AG09309 (cell line): ENCODE measurements at places on chromosomes 4 and X.

- DNase-seq = no peak
Observed at GRCh38 chr4:41718907-41719306, 29.6 kb downstream of the PHOX2B start.

- DNase-seq = no peak
Observed at GRCh38 chrX:55794405-55794804, 76.9 kb downstream of the RRAGB start.

DNA sequence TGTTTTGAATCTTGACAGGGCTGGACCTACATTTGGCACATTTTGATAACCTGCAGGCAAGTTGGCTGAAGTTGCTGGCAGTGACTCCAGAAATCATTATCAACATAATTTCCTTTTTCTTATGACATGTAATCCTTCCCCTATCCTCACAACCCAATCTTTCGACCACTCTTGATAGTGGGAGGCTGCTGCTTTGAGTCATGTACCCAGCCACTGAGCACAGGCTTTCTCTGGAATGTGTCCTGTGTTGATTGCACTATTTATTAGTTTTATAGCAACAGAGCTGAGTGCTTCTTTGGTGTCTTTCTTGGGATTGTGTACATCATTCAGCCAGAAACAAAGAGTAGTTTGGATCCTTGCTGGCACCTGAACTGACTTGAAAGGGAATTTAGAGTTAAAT lies 183.1 kb upstream of the LEF1 start:
- DNase-seq = no peak

- no peak for DNase-seq
Observed at GRCh38 chr4:101954975-101955678, 164.6 kb downstream of the BANK1 start.

- DNase-seq = no peak
Observed at GRCh38 chr4:99783940-99784339, 32.7 kb upstream of the DAPP1 start.

- DNase-seq = no peak
Observed at GRCh38 chr4:24644983-24645764, 60.8 kb upstream of the DHX15 start.

DNA sequence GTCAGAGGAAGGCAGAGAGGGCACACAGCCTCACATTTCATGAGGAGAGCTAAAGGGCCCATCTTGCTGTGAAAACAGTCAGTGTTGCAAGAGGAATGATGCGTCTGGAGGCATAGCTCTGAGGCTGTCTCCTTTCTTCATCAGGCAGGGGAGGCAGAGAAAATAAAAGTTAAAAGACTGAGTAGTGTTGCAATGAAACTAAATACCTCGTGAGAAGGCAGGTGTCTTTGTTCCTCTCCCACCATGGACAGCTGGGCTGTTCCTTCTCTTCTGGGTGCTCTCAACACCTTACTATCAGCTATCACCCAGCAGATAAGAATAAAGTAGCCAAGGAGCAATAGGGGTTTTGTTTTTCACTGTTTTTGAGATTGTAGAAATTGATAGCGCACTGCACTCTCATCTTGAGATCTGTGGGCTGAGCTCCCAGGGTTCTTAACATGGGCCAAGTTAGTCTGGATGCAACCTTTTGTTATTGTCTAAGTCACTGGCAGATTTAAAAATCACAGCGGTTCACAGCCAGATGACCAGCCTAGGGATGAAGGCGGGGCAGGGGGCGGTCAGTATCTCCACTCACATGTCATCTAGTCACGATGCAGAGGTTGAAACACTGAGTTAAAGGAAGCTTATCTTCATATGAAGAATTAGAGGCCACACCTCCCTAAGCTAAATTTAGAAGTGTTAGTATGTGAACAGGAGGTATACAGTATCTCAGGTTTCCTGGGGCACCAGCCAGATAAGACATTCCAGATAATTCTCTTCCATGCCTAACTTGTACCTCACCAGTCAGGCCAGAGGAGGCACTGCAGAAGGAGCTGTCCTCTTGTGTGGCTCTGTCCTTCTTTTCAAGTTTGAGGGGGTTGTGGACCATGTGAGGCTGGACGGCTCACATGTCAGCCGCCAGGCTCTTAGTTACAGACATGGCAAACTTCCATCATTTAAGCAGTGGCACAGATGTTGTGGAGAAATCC lies 36.9 kb downstream of the PARM1 start:
- no peak for DNase-seq

DNA sequence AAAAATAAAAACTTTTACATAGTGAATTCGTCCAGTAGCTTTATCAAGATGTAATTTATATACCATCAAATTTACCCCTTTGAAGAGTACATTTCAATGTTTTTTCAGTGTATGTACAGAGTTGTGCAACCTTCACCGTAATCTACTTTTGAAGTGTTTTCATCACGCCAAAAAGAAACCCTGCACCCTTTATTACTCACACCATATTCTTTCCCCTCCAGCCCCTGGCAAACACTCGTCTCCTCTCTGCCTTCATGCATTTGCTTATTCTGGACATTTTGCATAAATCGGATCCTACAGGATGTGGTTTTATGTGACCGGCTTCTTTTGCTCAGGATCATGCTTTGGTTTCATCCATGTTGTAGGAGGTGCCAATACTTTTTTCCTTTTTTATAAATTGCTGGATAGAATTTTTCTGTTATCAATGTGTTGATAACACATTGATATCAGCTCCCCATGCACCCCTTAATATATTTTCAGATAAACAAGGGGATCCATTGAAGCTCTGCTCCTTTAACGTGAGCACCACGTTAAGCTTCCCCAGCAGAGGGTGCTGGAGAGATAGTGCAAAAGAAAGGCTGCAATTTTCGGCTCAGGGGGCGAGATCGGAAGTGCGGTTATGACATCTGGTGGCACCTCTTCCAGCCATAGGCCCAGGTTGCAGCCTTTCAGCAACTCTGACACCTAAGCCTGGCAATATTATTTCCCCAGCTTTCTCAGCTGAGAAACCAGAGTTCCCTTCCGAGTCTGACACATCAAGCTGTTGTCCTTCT lies 100.1 kb upstream of the VCX3B start:
- no peak for DNase-seq

DNA sequence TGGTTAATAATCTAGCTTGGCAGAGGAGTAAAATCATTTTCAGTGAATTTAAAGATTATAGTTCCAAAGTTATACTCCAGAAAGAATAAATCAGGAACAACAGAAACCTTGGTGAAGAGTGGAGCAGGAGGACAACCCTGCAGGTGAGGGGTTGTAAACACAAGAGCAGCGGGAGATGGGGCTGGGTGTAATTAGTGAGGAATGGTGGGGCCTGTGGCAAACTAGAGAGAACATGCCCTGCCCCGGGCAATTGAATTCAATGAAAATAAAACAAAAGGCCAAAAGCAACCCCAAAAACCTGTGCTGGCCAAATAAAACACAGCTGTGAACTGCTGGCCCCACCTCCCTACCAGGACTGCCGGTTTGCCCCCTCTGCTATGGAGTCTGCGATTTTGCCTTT lies 325.2 kb downstream of the NR3C2 start:
- no peak for DNase-seq

- no peak for DNase-seq
Observed at GRCh38 chr4:35644591-35644990, 599.7 kb downstream of the ARAP2 start.

DNA sequence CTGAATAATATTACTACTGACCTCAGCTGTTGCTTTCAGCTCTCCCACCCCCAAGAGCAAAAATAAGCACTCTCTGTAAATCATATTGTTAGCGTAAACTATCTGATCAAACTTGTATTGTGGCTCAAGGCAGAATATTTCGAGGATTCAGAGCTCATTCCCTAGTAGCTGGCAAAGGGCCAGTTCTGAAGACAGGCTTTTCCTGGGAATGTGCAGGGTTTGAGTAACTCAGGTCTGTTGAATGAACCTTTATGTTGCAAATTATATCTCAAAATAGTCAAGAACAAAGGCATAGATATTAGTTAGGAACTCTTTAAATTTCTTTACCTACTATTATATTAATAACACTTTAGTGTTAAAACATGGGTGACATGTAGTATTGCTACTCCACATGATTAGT lies 454.9 kb downstream of the CCSER1 start:
- no peak for DNase-seq

GRCh38 chr4:26368685-26369084 lies 47.9 kb downstream of the RBPJ start:
- DNase-seq = no peak

- no peak for DNase-seq
Observed at GRCh38 chr4:150318971-150319370, 240.7 kb downstream of the DCLK2 start.

DNA sequence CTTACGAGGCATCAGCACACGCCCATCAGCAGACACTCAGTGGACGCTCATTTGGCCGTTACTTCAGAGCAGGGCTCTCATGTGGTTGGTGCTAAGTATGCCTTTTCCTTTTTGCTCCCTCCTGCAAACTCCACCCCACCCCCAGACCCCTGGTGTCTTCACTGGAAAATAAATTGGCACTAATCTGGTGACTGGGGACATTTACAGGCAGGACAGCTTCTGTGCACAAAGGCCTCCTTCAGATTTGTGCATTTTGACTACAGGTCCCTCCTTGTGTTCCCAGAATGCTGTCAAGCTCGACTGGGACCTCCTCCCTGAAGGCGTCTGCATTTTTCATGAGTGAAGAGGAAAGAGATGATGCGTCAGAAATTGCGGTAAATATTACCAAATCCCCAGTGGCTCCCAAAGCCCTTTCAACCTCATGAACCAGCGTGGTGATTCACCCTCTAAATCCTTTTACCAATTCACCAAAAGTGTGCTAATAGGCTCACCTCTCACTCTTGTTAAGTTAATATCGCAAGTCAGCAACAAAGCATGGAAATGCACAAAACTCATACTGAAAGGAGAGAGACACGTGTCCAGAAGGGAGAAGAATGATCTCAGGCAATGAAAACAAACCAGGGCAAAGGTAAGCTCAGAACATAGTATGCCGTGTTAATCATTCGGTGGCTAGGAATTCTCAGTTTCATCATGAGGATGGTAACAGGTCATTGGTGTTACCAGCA lies 119.0 kb downstream of the NKX6-1 start:
- peak; percentile 21 for DNase-seq

GRCh38 chr4:137067735-137068134 lies 464.6 kb downstream of the PCDH18 start:
- no peak for DNase-seq

DNA sequence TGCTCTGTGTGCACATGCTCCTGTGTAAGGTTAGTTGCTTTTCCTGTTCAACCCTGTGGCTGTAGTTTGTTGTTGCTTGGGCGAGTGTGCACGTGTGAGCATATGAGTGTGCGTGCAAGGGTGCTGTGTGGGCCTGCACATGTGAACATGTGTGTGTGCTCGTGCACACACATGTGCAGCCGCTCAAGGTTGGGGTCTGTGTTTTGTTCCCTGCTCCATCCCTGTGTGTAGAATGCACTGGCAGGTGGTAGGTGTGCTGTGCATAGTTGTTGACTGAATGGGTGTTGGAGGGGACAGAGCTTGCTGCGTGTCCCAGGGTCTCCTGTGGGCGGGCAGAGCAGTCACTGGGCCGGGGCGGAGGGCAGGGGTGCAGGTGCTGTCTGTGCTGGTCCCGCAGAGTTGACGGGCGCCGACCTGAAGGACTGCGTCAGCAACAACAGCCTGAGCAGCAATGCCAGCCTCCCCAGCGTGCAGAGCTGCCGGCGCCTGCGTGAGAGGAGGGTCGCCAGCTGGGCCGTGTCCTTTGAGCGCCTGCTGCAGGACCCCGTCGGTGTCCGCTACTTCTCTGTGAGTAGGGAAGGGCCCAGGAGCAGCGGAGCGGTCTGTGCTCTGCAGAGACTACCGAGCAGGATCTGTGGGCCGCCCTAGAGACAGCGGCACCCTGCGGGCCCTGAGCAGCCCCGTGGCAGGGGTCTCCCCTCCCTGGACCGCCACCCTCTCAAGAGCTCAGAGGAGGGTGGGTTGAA lies 27.9 kb upstream of the HGFAC start:
- no peak for DNase-seq

DNA sequence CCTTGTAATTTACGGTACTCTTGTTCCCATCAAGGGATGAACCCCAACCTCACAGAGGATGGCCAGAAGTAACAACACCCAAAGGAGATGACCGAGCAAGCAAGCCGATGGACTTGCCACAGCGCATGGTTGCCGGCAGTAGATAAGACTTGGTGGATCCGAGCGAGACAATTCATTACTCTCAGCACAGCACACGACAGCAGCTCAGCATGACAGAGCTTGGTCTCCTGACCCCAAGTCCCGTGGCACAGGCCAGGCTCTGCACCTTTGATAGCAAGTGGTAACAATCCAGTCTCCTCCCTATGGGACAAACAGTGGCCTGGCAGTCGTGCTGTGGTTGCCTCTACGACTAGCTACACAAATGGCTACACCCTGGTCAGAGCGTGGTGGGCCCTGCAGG lies 26.3 kb downstream of the RWDD4 start:
- no peak for DNase-seq

GRCh38 chr4:52713456-52713937 lies 37.7 kb downstream of the ERVMER34-1 start:
- no peak for DNase-seq

DNA sequence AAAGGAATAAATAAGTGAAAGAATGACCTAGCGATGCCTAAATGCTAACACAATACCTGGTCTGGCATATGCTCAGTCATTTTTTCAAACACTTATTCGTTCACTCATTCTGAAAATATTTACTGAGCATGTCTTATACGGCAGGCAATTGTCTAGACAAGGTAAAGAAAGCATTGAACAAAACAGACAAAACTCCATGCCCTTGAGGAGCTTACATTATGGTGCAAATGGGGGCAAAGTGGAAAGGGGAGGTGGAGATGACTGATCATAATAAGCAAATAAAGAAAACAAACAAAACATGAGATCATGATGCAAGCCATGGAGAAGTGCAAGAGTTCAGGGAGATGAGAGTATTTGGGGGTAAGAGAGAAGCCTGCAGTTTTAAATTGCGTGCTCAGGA lies 334.6 kb upstream of the PPARGC1A start:
- no peak for DNase-seq

DNA sequence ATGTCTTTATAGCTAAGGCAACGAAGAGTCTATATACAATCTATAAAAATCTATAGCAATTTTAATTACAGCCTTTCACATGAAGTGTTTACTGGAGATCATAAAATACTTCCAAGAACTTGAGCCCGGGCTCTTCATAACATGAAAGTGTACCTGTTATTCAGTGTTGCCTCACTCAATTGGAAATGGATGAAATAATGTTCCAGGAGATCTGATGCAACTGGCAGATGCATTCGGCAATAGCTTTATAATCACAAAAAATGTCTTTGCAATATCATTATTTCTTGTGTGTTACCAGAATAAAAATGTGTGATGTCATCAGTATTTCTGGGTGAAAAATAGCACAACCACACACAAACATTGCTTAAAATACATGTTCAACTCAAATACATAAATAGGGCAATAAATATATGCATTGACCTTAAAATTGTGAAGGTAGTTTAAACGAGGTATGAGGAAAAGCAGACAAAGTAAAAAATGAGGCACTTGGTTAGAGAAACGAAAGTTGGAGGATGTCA lies 1266.8 kb upstream of the PCDH7 start:
- no peak for DNase-seq
